ENCODE measurements at places on chromosomes 6 and 20.
A peak's percentile ranks its signal among the peaks of the same experiment; 100 is the strongest.

DNA sequence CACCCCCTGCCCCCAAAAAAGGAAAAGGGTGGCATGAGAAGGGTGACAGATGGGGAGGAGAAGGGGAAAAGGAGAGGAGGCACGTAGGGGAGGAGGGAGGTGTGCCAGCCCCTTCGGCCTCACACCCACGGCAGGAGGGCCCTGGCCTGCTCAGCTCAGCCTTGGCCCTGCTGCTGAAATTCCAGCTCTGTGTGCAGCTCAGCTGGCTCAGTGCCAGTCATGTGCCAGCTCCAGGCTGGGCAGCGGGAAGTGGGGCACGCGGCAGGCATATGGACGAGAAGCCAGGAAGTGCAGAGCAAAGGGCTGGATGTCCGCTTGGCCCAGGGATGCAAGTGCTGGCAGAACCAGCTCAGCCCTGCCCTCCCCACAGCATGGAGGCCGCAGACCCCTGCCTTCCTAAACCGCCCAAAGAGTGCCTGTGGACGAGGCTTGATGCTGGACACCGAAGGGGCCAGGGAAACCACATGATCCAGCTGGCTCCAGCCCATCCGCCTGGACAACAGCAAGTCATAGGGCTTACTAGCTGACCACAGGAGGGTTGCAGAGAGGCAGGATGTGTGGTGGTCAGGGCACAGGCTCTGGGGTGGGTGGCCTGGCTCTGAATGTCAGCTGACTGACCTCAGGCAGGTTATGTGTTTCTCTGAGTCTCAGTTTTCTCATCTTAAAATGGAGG is 60.2 kb downstream of the NOL4L start:
- no peak for DNase-seq

DNA sequence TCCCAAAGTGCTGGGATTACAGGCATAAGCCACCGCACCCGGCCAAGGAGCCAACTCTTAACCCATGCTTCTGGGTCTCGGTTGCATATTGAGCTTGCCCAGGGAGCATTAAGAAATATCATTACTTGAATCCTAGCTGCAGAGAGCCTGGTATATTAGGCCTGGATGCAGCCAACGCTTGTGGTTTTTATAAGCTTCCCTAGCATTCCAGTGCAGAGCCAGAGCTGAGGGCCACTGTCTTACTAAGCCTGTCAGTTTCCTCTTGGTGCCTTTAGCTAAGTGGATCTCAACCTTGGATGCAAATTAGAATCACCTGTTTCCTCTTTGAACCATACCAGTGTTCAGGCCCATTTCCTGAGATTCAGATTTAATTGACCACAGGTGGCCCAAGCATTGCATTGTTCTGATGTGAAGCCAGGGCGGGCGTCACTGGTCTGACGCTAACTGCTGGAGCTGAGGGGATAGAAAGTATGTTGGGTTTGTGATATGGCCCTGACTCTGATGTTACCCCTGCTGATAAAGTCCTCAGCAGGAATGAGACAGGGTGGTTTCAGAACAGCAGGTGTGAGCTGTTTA is 76.3 kb downstream of the BTBD3 start:
- peak; percentile 65 for DNase-seq

- DNase-seq, result peak; percentile 51
Observed at GRCh38 chr20:43751167-43752050, 24.6 kb upstream of the GTSF1L start.

- DNase-seq, result no peak
Observed at GRCh38 chr20:23116311-23117089, 30.4 kb upstream of the CD93 start.

DNA sequence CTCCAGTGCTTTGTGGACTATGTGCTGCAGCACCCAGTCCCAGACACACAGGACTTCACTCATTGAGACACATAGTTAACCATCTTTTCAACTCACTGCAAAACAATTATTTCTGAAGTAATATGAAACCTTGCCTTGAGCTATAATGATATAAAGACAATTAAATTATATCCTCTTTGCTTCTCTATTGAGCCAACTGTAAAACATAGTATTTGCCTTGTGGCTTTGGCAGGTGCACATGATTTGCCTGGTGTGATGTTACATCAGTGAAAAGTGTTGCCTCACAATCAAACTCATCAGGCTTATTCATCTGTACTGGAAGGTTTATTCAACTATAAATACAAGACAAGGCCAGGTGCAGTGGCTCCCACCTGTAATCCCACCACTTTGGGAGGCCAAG is 80.6 kb downstream of the NCOA7 start:
- DNase-seq, result no peak

DNA sequence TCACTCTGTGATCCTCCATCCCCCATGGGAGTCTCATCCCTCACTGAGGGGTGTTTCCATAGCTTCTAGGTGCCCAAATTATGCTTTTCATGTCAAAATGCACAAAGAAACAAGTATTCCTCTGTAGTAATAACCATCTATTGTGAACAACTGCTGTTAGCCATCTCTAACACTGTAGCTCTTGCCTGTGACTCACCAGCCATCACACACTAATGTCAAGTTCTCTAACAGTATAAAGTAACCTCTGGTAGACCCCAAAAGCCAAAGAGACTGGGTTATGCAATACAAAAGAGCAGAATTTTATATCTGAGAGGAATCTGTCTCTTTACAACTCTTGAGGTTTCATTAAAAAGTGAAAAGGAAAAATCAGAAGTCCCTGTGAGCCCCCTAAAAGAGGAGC is 25.4 kb upstream of the IYD start:
- DNase-seq, result no peak

DNA sequence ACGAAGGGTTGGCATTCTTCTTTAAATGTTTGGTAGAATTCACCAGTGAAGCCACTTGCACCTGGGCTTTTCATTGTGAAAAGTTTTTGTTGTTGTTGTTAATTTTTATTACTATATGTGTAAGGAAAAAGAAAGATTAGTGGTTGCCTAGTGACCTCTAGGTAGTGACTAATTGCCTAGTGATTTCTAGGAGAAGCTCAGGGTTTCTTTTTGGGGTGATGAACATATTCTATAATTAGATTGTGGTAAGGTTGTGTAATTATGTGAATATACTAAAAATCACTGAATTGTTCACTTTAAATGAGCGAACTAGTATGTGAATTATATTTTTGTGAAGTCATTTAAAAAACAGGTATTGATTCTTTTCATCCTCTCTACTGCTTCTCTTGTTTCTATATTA is 123.8 kb upstream of the TMEM170B start:
- no peak for DNase-seq

DNA sequence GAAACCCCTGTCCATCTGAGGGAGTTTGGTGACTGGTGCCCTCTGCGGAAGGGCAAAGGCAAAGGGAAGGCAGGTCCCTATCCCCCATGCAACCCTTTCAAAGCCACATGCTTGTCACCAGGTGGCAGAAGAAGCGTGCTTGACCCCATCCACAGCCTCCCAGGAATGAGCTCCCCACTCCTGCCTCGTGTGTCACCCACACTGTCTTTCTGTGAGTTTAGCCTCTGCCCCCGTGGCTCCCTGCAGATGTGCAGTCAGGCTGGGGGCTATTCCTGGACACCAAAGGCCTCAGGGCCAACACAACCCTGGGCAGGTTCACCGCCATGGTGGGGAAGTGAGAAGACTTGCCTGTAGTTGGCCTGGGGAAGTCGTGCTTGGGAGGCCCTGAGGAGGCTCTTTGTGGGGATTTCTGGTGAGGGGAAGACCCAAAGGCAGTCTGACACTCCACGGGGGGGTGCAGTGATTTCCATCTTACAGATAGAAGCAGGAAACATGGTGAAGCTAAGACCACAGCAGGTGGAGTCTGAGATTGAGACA is 16.6 kb upstream of the PCMTD2 start:
- DNase-seq, result no peak

- no peak for DNase-seq
Observed at GRCh38 chr6:146937316-146937715, 266.9 kb upstream of the STXBP5 start.

DNA sequence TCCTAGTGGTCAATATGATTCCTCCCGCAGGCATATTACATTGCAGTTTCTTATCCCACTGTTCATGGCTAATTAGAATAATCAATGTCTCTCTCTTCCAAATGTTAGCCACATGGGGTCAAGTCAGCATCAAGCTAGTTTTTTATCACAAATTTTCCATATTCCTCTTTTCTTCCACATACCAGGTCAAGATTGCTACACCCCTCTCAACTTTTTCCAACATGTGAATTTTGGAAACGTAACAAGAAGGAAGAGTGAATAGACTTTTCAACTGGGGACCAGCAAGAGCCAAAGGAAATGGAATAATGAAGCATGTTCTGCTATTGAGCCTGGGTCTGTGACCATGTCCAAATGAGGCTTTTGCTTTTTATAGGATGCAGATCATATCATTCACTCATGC is 65.1 kb downstream of the SOD2 start:
- DNase-seq, result no peak

DNA sequence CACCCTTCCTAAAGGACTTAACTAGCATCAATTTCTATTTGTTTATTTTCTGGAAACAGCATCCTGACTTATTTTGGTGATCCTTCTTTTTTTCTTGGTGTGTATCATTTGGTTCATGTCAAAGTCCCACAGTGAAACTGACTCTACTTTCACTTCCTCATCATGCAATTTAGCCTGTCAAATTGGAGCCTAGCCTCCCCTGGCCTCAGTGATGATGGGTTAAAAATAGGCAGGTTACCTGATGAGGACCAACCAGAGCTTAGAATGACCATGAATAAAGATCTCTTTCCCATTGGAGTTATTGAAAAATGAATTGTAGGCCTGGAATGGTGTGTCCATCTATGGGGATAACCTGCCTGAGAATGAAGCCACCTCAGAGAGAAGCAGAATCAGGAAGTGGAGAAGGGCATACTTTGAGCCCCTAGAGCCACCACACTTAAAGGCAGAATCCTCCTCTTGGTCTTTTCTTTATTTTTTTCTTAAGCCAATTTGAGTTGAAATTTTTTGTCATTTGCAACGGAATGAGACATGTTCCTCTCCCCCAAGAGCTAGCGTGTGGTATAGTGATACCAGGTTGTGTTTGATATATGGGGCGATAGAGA is 105.6 kb downstream of the BTBD3 start:
- no peak for DNase-seq

DNA sequence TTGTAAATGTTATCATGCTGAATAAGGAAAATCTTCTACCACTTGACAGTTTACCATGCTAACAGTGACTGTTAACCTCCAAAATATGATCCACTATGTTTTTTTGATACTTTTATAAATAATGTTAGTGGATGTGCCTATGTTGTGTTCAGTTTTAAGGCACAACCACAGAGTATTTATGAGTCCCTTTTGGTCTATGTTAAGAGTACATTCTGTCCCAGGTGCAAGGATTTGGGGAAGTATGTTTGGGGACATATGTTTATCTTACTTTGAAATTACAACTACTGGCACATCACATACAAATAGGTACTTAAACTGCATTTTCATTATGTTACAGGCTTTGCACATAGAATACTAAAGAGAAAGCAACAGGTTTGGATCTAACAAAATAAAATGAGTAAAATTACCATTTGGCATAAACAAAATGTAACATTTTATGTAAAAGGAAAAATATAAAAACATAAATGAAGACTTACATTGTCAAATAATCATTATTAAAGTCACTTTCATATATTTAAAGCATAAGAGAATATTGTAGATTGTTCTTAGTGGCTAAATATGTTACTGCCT is 71.2 kb downstream of the SESN1 start:
- DNase-seq, result no peak
